Activated CD4-positive, alpha-beta T cell treated with anti-CD3 and anti-CD28 coated beads for 48 hours (primary cell): ENCODE measurements at places on chromosomes 7 and 10.

DNA sequence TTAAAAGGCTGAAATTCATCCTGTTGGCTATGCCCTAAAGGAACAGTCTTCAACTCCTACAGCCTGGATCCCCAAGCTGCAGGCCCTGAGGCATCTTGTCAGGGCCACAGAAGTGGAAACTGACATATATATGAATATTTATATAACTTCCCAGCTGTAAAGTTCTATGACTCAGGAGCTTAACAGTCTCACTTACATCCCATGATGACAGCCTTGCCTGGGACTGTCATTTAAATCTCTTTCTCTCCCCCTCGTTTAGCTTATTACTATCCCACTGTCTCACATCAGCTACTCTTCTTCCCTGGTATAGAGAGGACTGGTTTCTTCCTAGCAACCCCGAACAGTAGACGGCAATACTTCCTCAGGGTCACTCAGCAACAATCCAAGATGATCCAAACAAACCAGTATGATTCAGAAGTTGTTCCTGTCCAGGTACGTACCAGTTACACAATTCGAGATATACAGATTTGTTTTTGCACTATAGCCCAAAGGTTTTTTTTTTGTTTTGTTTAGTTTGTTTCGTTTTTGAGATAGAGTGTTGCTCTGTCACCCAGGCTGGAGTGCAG lies 22.7 kb downstream of the KIAA1549 start:
- DNase-seq = no peak

GRCh38 chr10:123381224-123381623 lies 227.0 kb downstream of the BUB3 start:
- no peak for DNase-seq

GRCh38 chr10:28684157-28684985 lies 7.0 kb downstream of the BAMBI start:
- no peak for DNase-seq

- peak; percentile 72 for DNase-seq
Observed at GRCh38 chr7:100604028-100604975, 2.1 kb downstream of the PCOLCE start.

DNA sequence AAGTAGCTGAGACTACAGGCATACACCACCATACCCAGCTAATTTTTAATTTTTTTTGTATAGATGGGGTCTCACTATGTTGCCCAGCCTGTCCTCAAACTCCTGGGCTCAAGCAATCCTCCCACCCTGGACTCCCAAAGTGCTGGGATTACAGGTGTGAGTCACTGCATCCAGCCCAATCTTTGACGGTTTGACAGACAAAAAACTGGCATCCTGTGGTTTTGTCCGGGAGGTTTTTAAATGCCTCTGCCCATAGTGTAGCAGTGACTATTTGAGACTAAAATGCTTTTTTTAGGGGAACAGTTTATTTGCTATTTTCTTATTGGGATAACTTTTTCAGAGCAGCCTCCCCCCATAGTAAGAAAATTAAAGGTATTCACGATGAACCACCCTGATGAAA lies 523.7 kb upstream of the GALNT17 start:
- no peak for DNase-seq

GRCh38 chr7:45574416-45574668 lies 174 bp downstream of the ADCY1 start:
- no peak for DNase-seq

DNA sequence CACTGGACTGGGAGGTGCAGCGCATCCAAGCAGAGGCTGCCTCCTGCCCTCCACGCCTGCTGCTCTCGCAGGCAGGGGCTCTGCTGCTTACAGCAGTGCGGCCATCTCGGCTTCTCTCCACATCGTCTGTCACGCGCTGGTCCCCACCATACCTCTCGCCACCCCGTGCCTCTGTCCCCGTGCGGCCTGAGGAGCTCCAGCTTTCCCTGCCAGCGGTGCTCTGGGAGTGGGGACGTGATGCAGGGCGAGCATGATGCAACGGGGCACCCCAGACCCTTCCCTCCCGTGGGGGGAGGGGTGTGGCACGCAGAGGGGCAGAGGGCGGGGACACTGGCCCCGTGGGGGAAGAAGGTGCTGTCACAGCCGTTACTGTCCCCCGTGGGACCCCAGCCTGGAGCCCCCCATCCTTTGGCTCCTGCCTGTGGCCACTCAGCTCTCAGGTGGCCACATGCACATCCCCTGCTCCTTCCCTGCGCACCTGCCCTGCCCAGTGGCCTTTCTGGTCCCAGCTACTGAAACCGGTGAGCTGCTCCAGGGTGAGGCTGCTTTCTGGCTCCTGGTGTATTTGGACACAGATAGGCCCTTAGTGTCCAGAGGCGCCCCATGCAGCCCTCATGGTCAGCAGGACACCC lies 9.0 kb downstream of the GET4 start:
- no peak for DNase-seq

DNA sequence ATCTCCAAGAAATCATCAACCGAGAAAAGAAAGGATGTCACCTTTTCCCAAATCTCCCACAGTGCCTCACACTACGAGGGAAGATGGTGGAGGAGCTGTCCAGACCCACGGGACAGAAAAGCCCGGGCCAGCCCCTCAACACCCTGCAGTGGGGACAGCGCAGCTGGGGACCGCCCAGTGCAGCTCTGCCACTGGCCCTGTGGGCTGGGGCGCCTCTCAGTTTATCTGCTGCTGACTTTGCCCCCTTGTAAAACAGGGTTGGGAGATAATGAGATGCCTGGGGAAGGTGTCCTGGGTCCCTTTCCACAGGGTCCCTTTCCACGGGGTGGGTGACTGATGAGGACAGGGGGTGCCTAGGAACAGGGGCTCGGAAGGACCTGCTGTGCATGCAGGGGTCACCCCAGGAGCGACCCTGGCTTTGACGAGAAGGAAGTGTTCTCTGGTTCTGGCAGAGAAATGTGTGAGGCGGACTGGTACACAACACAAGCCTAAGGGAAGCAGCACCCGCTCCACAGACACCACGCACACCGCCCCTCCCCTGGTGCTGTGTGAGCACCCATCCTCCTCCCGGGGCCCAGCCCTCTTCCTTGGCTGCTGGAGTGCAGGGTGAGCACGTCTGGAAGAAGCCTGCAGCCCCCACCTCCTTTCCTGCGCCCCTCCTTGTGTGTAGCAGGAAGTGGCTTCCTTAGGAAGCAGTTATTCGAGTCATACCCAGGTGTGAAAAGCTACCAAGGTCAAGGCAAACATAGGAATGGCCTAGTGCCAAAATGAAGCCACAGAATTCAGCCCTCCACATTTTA lies 339.9 kb downstream of the DNAJB6 start:
- no peak for DNase-seq

DNA sequence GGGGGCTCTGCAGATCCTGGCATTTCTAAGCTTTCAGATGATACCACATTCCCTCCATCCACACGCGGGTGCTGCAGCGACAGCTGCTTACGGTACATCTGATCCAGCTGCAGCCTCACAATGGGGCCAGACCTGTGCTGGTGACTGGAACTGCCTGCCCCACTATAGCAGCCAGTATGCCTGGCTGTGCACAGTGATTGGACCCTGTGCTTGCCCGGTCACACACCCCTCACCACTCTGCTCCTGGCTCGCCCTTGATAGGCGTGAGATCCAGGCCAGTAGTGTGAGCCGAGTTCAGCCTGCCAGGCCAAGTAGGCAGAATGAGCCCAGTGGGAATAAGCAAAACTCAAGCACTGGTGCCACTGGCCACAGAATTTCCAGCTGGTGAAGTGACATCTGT lies 164.8 kb downstream of the NRBF2 start:
- DNase-seq = no peak

DNA sequence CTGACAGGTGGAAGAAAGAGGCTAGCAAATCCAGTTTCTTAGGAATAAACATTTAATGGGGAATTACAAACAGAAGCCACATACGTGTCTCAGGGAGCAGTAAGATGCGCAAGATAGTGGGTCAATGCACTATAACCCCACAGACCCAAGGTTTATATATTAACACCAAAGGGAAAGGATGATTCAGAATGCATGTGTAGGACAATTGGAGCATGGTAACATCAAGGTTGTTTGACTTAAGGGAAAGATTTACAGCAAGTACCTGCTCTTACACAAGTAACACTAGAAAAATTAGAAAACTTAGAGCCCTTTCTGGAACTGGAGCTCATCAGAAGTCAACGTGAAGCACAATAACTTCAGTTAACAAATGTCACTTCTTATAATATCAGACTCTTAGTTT lies 161.1 kb upstream of the ZWINT start:
- DNase-seq = no peak

DNA sequence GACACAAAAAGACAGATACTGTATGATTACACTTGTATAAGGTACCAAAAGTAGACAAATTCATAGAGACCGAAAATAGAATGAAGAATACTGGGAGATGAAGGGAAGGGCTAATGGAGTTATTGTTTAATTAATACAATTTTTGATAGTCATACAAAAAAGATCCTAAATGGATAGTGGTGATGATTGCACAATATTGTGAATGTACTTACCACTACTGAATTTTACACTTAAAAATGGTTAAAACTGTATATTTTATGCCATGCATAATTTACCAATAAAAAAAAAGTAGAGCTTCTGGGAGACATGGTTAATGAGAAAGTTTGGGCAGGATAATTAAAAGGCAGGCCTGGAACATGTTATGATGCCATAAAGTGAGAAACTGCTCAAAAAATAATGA lies 119.0 kb downstream of the ZPBP start:
- DNase-seq = no peak

GRCh38 chr7:44460325-44460724 lies 30.1 kb downstream of the NUDCD3 start:
- DNase-seq = peak; percentile 49

- no peak for DNase-seq
Observed at GRCh38 chr10:103125323-103126267, 67.5 kb downstream of the NT5C2 start.

- DNase-seq = no peak
Observed at GRCh38 chr7:51303142-51303525, 13.5 kb downstream of the COBL start.

DNA sequence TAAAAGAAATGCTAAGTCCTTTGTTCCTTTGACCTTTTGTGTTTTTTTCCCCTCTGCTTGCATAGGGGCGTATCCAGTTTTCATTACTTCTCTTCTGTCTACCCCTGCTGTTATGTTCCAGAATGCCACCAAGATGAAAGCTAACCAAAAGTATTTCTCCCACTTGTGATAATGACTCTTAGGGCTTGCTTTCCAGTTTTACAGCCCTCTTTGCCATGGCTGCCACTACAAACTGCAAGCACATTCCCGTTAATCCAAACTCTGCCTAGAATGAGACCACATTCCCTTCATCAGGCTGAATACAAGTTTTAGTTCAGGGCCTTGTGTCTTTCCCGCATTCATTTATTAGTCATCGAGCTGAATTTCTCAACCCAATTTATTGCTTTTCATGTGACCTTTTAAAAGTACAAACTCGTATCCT lies 23.6 kb upstream of the CD36 start:
- no peak for DNase-seq

DNA sequence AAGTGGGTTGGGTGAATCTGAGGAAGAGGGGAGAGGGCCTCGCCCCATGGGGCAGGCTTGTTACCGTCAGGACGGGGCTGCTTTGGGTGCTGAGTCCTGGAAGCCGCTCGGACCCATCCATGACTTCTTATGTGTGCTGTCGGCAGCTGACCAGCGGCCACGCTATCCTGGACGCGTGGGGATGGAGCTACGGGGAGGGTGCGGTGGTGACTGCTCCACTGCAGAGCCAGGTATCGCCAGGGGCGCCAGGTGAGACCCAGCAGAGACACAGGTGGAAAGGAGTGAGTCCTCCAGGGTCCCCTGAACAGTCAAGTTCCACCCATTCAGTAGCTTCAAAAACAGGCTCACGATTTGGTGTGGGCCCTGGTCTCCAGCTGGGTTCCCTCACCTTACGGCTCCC lies 10.6 kb upstream of the FAM20C start:
- no peak for DNase-seq

GRCh38 chr7:47453093-47454061 lies 128.5 kb downstream of the TNS3 start:
- no peak for DNase-seq

DNA sequence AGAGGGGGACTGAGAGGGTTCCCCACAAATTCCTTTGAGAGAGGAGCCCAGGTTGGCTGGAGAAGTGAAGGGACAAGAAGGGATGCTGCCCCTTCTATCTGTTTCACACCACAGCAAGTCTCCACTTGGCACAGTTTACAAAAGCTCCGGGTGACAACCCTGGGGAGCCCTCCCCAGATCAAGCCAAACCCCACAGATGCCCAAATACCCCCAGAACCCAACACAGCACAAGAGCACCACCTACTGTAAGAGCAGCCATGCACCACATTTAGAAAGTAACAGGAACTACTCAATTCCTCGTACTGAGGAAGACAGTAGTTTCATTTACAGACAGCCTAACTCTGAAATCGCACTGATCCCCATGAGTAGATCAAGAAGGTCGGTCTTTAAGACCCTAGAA lies 67.8 kb upstream of the ATP6V0A4 start:
- peak; percentile 43 for DNase-seq

GRCh38 chr7:17369691-17370426 lies 71.4 kb downstream of the AHR start:
- DNase-seq = no peak

GRCh38 chr7:17206349-17206905 lies 92.0 kb upstream of the AHR start:
- no peak for DNase-seq

DNA sequence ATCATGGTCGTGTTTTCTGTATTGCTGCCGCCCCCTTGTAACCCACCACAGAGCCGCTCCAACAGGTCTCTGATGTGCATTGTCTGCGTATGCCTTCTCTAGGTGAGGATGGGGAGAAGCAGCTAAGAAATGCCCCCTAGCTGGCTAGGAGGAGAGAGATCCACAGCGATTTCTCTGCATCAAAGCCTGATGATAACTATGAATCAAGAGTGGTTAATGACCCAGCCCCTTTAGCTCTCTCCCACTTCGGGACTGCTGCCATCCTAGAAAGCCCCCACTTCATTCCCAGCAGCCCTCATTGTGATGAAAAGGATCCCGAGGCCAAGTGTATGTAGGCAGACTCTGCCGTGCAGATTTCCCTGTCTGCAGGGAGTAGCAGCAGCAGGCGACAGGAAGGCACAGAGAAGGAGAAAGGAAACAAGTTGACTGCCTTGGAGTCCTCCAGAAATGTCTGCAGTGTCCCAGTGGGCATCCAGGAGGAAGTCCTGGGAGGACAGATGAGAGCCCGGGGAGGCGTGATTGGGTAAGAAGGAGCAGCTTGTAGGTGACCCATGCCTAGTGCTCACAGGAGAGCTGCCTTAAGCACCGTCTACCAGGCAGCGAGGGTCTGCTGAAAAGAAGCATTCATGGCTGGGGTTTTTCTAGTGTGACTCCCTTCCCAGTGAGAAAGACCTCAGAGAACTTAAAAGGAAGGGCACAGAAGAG lies 2.9 kb downstream of the PLXNA4 start:
- DNase-seq = no peak

DNA sequence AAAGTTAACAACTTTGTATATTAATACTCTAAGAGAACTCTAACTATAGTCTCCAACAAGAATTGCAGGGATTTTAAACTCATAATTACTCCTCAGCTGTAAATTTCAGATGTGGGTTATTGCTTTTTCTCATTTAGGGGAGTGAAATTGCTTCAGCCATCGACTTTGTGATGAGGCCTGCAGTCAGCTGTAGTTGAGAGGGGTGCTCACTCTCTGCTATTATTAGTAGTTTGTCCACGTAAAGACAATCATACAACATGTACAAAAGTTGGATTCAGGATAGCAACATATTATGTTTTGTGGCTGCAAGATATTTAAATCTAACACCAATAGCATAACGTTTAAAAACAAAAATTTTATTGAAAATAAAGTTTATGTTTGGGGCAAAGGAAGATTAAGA lies 28.7 kb downstream of the HDAC9 start:
- DNase-seq = no peak
